ENCODE measurements at places on chromosomes 2 and 18.

DNA sequence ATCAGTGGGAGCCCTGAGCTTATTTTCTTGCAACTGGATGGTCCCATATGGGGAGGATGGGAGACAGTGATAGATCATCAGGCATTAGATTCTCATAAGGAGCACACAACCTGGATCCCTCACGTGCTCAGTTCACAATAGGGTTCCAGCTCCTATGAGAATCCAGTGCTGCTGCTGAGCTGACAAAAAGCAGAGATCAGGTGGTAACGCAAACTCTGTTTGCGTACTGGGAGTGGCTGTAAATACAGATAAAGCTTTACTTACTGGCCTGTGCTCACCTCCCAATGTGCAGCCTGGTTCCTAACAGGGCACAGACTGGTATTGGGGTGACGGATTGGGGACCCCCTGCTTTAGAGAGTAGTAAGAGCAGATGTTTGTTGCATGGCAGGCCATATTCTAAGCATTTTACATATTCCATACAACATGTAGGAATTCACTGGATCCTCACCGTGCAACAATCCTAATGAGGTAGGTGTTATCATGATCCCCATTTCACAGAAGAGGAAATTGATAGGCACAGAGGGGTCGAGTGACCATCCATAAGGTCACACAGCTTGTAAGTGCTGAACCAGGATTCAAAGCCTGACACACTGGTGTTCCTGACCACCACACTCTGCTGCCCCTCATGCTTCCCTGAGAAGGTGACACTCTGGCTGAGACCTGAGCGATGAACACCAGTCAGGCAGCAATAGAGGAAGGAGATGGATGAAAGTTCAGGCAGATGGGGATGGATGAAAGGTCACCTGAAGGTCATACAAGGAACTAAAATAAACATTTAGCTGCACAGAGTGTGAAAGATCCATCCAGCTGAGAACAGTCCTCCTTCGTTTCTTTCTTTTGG is 15.7 kb upstream of the MAT2A start:
- DNase-seq, result no peak

- DNase-seq, result peak; percentile 52
These were observed 45.3 kb downstream of the SMAD7 start for GRCh38 chr18:48905513-48905912.

DNA sequence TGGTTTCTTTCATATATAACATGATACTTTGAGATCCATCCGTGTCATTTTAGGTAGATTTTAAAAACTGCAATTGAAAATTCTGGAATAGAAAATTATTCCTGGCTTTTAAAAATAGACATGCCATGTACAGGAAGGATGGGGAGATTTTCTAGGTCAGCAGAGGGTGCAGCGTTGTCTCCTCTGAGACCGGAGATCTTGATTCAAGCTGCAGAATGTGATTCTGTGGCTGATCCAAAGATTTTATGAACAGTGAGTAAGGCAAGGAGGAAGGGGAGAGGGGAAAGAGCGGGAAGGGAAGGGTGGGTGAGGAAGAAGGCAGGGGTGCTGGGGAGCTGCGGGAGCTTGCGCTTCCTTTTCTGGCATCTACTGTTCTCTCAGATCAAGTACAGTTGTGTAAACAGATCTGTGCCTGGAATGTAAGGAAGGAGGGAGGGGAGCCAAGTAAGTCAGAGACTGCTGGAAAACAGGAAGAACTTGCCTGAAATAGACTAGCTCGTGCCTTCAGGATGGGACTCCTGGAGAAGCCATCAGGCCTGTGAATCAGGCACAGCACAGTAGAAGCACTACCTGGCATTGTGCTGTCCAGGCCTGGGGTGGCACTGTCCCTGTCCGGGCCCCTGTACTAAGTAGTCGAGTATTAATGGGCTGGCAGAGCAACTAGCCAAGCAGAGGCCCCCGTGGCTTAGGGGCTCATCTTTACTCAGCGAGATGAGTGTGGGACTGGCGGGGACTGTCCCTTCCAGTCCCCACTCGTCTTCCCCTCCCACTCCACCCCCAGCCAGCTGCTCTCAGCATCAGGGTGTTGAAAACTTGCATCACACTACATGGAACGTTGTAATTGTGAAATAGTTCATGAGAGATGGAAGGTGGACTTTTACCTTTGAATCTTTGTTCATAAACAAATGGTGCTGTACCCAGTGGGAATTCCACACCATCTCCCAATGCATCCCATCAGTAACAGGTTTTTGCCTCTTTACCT is 163.5 kb downstream of the UXS1 start:
- DNase-seq, result peak; percentile 76

GRCh38 chr2:227351639-227352038 is 26.6 kb downstream of the MFF start:
- no peak for DNase-seq

GRCh38 chr18:32707147-32707546 is 65.7 kb downstream of the KLHL14 start:
- DNase-seq, result no peak
